ENCODE measurements at places on chromosomes 3 and 15.
A peak's percentile ranks its signal among the peaks of the same experiment; 100 is the strongest.

- no peak for DNase-seq
Observed at GRCh38 chr3:41031401-41031800, 167.9 kb upstream of the CTNNB1 start.

DNA sequence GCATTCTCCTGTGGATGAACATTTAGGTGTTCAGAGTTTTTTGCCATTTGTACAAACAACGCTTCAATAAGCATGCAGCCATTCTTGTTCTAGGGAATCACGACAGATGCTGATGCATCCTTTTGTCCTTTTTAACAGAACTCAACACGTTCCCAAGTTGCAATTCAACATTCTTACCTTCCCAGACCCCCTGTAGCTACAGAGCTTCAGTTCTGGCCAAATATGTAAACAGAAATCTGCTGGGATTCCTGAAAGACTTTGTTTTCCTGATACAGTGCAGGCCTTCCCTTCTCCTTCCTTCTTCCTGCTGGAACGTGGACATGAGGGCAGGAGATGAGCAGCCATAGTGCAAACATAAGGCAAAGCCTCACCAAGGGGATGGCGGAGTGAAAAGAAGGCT, 59.1 kb upstream of the SPATA12 start:
- no peak for DNase-seq

DNA sequence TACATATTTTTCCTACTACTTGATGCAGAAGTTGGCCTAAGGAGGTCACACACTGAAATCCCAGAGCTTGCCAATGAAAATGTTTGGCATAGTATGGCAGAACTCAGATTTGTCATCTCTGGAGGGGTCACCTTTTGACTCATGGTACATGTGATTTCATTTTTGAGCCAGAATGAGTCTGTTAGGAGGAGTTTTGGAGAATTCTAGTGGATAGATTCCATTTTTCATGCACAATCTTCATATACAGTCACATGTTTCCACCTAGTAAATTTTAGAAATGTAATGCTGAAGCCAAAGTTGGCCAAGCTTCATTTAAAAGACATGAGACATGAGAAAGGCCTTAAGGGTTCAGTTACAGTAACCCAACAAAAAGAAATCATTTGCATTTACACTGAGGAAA, 97.8 kb upstream of the IGSF10 start:
- DNase-seq, result no peak

DNA sequence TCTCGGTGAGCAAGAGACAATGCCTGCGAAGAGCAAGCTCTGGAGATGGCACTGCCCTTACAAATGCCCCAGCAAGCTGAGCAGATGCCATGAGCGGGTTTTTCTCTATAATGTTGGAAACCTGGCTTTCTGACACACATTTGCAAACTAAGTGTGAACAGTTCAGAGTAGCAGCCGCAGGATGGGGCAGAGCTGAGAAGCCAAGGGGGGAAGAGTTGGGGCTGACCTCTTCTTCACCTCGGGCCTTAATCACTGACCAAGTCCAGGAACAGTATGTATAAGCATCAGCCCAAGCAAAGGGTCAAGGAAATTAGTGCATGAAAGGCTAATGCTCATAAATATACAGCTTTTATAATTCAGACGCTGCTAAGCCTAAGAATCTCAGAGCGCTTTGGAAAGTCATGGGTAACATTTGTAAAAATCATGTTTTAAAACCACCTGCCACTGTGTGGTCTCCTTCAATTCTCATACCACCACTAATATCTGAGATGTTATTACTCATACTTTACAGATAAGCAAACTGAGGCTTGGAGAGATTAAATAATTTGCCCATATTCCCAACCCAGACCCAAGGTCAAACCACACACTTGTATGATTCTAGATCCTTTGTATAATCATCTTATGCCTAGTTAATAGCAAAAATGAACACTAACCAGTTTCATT, 603.4 kb downstream of the FOXP1 start:
- no peak for DNase-seq

GRCh38 chr15:91553196-91553854, 300.2 kb upstream of the SLCO3A1 start:
- DNase-seq, result no peak

GRCh38 chr3:60752809-60753208, 498.4 kb downstream of the FHIT start:
- no peak for DNase-seq

DNA sequence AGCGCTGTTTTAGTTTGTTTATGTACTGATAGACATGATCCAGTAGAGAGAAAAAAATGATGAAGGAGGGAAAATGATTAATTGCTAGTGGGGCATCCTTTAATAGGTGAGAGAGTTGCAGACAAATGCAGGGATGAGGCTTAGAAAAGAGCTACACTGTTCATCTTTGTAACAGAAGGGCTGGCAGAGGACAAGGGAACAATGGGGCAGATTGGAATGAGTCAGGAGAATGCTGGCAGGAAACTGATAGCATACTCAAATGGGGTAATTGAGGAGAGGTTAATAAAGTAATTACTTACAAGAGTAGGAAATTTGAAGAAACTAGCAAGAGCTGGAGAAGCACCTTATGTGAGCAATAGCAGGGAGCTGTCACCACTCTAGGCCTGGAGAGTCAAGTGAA, 170.9 kb downstream of the OXSM start:
- no peak for DNase-seq

DNA sequence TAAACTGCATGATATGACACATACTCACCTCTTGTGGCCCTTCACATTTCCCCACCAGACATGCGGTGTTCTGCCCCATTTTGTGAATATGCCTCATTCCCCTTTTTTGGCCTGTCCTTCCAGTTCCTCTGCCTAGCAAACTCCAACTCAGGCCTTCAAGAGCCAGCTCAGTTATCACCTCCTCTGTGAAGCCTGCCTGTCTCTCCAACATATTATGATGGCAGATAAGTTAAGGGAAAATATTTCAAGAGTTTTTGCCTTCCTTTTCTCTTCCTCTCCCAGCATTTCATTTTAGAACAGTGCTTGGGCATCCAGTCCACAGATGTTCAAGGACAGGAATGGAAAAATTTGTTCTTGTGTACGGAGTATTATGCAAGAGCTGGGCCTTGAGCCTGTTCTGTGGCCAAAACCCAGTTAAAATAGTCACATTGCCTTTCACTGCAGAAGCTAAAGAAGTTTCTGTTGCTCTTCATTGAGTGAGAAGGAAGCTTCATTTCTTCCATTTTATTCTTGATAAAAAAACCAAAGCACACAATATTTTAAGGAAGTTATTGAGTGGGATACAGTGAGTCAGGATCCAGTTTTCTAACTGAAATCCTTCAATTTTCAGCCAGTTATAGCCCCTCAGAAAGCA, 192.0 kb downstream of the GHSR start:
- no peak for DNase-seq

DNA sequence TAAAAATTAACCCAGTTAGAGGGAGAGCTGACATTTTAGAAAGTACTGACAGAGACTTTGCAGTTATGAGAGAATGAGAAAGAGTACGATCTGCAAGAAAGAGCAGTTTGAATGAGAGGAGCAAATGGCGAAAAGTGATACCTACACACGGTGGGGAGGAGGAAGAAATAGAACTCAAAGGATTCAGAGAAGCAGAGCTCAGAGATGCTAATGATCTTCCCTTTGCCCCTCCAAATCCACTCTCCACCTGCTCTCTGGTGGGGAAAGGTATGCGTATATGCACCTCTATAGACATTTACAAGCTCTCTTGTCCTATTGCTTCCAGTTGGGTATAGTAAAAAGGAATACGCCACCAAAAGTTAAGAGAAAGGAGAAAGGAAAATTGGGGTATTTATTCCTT, 123.3 kb upstream of the TTC14 start:
- no peak for DNase-seq

DNA sequence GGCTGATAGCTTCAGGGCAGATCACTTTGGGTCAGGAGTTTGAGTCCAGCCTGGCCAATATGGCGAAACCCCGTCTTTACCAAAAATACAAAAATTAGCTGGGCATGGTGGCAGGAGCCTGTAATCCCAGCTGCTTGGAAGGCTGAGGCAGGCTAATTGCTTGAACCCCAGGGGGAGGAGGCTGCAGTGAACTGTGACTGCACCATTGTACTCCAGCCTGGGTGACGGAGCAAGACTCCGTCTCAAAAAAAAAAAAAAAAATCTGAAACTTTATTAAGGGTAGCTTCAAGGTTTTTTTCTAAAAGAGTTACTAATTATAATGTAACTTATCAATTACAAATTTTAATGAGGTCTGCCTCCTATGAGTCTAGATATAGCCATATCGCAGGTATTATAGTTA, 5.1 kb downstream of the NECTIN3 start:
- DNase-seq, result no peak

GRCh38 chr3:176951586-176952292, 245.5 kb downstream of the TBL1XR1 start:
- no peak for DNase-seq

DNA sequence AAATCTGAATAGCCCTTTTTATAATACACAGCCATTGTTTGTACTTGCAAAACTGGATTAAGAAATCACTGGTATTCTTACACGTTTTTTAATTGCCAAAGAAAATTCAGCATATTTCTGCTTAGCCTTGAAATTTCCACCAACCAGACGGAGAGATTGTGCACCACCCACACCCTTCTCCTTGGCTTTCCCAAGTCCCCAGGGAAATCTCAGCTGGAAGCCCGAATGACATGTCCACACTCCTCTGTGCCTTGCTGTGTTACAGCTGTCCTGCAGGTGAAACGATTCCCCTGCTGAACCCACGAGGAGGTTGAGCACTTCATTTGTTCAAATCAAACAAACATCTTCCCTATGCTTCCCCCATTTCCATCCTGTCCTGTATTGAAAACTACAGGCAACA, 49.6 kb upstream of the PPARG start:
- DNase-seq, result no peak

- no peak for DNase-seq
Observed at GRCh38 chr3:47949979-47950378, 66.2 kb downstream of the MAP4 start.

DNA sequence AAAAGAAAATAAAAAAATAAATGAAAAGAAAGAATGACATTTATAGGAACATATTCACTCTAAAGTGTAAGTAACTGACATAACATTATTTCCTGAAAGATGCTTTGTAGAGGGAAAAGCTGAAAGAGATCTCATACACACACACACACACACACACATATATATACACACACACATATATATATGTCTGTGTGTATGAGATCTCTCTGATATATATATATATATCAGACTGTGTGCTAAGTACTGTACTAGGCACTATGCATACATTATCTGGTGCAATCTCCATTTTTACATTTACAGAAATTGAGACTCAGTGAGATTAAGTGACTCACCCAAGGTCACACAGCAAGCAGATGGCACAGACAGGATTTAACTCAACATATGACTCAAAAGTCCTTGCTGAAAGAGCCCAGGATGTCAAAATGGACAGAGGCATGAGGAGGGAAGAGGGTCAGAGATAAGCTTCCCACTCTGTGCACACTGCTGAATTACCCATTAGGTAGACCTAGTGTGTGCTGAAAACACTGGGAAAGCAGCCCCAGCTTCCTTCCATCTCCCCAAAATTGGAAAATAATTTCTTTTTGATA, 15.0 kb downstream of the BHLHE40 start:
- no peak for DNase-seq

DNA sequence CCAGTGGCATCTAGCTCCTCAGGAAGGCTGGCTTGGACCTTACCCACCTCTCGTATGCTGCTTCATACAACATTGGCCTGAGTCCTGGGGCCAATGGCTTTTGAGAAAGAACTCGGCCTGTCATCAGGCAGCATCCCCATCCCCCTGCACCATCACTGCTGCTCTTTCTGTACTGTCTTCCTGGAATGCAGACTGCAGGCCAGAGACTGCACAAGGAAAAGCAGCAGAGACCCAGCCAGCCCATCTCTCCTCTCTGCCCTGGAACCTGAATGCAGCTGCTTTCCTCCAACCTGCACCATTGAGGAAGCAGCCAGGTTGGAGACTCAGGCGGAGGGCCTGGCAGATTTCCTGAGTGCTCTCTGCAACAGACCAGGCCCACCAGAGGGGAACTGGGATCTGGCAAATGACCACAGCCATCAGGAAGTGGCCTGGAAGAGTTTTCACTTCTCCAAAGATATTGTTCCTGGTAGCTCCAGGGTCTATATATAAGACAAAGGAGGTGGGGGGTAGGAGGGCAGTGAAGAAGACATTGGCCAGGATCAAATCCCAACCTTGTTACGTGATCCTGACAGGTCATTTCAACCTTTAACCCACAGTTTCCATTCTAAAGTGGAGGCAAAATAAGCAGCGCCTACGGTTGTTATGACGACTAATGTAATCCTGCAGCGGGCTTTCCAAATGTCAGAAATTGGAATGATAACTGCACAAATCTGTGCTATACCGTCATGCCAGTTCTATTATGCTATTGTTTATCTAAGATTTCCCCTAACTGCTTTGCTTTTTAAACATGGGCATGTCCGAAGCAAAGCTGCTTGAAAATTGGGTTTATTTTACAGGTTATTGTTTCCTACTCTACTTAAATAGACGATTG, 24.4 kb upstream of the RAB7A start:
- DNase-seq, result no peak

- no peak for DNase-seq
Observed at GRCh38 chr15:62416526-62416925, 251.4 kb upstream of the C2CD4B start.

- DNase-seq, result peak; percentile 60
Observed at GRCh38 chr3:186209810-186210752, 101.2 kb upstream of the ETV5 start.

Measured in NAMALWA (cell line).